ENCODE measurements at places on chromosomes 2 and 18.

DNA sequence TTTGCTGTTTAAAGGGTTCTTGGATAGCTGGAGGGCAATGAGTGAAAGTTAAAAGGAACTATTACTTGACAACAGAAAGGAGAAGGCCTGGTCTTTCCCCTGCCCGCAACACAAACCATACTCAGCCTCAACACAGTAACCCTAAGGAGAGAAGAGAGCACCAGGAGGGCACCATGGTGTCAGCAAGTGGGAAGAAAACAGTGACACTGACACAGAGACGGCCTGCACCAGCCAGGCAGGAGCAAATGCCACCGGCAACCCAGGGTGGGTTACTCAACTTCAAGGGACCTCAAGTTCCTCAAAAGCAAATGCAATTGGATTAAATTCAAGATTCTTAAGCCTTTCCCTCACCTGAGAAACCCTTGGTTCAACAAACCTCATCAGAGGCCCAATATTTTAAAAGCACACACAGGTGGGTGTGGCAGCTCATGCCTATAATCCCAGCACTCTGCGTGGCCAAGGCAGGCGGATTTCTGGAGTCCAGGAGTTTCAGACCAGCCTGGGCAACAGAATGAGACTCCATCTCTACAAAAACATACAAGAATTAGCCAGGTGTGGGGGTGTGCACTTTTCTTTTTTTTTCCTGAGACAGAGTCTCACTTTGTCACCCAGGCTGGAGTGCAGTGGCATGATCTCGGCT is 52.3 kb downstream of the TFCP2L1 start:
- no peak for DNase-seq

GRCh38 chr2:20390524-20391123 is 40.0 kb upstream of the PUM2 start:
- DNase-seq = no peak

GRCh38 chr18:62182220-62182619 is 4.6 kb downstream of the PIGN start:
- DNase-seq = no peak

DNA sequence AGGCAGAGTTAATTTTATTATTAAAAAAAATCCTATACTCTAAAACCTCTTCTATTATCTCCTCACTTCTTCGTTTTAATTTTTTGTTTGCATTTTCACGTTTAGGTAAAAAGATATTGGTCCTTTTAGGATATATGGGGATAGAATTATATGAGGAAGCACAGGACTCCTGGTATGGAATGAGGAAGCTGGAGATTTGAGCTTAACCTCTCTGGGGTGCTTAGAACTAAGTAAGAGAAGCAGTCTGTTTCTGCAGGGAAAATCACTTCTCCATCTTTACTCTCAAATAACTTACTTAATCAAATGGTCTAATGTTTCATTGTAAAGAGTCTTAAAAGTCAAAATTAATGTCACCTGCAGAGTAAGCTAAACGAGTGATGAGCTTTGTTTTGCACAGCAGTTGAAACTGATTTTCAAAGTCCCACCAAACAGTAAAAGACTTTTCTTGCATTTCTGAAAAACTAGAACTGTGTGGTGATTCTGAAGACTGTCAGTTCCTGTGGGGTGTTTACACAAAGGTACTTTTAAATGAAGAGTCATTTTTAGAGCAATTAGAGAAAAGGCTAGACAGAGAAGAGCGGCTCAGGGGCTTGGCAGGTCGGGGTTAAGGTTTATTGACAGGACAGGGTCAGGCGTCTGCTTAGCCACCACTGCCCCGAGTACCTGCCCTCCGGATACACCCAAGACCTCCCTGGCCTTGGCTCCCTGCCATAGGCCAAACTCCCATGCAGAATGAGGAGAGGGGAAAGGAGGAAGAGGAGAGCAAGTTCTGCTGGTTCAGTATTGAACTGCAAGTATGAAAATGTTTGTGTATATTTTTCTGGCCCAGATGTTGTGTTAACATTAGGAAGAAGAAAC is 21.6 kb downstream of the METAP1D start:
- no peak for DNase-seq

DNA sequence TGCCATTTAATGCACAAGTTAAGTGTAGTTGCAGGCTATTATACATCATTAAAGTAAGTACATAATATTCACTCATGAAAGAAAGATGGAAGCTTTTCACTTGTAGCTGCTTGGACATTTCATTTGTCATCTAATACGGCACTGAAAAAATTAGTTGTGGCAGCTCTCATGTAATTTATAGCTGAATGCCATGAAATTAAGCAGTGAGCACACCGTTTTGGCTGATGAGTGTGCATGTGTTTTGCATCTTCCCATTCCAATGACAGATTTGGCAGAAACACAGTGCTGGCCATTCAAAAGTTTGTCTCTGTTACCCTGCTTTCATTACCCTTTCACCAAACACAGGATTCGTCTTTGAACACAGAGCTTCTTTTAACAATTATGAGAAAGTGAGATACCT is 174.0 kb downstream of the PTGR3 start:
- no peak for DNase-seq

- DNase-seq = no peak
Measured at GRCh38 chr2:6972067-6972710, 55.0 kb downstream of the RNF144A start.

DNA sequence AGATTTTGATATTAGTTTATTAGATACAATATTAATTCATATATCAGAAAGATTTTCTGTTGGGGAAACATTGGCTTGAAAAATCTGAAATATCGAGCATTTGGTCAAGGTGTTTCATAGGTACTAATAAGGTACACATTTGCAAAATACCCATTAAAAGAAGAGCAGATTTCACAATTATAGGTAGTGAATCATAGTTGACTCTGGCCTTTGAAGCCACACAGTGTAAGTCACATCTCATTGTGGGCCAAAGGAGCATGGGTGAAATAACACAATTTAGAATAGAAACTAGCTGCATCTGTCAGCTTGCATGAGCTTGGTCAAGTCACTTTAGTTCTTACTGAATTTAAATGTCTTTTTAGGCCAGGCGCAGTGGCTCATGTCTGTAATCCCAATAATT is 4.9 kb downstream of the KDM3A start:
- DNase-seq = no peak

GRCh38 chr2:143280097-143280757 is 151.0 kb downstream of the ARHGAP15 start:
- no peak for DNase-seq

DNA sequence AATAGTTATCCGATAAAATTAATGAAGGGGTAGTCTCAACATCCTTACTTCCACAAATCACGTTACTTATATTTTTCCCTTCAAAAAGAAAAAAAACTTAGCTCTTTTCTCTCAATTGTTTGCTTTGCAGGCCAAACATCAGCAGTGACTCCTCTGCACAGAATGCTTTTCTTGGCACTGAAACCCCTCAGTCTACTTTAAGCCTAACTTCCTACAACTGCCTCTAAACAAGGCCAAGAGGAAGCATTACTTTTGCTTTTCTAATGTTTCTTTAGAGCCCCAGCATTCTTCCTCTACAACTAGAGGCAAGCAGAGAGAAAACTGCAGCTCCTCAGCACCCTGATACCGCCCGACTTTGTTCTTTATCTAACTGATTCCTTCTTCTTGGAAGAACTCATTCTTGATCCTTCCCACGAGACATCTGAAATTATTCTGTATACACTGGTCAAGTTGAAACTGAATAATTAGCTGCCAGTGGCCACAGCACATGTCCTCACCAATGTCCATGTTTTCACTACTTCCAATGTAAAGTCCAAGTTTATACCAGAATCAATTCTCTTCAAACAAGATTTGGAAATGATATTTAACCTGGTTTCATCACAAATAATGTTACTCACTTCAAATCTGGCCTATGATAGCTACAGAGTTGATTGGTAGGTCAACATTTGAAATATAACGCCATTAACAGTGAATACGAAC is 55.3 kb downstream of the DTNB start:
- DNase-seq = no peak

GRCh38 chr2:137535897-137536296 is 428.4 kb upstream of the HNMT start:
- no peak for DNase-seq

DNA sequence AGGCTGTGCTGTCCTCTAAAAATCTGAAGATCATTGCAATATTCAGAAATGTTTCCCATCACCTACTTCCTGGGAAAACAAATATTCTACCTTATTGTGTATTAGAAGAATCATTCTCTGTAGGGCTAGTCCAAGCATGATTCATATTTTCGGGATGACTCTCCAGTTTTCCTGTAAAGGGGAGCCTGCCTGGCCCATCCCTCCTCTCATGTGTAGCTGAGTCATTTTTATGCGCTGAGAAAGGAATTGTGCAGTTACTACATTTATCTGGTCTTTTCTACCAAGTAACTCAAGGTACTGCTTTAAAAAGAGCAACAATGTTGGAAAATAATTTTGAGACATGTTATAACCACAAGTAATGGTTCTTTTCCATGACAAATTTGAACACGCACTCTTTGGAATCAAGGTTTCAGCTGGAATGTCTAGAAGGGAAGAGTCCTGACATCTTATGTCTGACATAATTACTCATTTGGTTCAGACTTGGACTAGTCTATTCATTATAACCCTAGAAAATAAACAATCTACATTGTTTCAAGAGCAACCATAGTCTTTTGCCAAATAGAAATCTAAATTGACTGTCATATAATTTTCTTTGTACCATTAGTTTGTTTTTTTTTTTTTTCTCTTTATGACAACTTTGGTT is 6.6 kb downstream of the DSG3 start:
- no peak for DNase-seq

- DNase-seq = no peak
Measured at GRCh38 chr2:152415796-152416195, 80.8 kb downstream of the FMNL2 start.

GRCh38 chr2:61771904-61772845 is 81.7 kb downstream of the FAM161A start:
- no peak for DNase-seq

- DNase-seq = no peak
Measured at GRCh38 chr2:218777276-218777990, 4.5 kb upstream of the CYP27A1 start.

DNA sequence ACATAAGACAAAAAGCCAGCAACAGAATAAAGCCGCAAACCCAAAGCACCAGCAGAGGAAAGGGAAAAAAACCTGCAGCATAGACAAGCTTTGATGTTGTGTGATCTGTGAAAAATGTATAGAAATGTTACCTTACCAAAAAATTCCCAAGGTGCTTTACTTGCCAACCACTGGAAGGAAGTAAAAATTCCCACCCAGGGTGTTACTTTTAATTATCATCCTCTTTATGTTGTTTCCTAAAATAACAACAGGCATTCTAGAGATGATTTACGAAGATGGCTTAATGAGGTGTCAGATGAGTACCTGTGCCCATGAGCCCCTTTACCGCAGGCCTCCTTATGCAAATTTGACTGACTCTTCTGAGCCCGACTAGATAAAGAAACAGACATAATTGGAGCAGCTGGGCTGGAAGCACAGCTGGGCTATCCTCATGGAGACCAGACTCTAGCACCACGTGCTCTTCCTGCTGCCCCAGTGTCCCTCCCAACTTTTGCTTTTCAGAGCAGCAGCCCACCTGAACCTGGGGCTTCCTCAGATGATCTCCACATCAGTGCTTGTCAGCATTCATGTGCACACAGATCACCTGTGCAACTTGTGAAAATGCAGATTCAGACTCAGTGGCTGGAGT is 41.5 kb downstream of the SRSF7 start:
- no peak for DNase-seq

DNA sequence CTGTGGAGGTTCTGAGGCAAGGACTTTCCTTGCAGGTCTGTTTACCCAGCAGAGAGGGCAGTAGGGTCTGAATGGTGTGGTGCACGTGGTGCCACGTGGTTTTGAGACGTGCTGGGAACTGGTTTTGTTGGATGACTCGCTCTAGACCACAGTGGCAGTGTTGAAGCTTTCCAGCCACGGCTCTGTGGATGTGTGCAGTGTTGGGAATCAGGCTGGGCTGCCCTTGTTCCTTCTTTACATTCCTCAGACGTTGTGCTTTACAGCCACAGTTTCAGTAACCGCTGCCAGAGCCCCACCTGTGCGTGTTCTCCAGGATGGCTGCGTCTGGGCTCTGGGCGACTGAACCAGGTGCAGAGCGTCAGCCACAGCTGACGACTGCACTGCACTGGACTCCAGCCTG is 8.2 kb downstream of the CTDP1 start:
- DNase-seq = no peak

DNA sequence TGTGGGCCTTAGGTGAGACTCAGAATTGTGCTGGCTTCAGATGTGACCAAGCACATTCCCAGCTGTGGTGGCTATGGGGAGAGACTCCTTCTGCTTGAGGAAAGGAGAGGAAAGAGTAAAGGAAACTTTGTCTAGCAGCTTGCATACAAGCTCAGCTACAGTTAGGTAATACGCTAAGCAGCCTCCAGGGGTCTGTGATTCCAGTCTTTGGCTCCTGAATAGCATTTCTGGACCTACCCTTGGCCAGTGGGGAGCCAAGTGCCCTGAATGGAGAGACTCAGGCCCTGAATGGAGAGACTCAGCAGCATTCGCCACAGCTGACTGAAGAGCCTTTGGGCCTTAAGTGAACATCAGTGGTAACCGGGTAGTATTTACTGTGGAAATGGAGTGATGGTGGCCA is 227.4 kb upstream of the CDH7 start:
- no peak for DNase-seq

DNA sequence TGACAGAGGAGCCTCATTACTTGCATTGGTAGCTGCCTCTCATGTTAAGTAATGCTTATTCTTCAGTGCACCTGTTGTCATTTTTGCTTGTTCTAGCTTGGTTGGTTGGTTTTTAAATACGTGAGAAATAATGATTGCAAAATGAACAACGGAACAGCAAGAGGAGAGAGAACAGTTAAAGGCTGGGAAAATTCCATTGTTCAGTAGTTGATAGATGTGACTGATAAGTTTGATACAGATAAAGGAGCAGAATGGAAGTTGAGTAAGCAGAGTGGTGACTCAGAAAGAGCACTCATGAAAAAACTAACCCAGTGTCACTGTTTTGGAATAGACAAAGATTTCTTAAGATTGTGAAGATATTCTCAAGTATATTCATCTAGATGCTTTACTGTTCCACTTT is 50.5 kb downstream of the MTA3 start:
- DNase-seq = no peak

DNA sequence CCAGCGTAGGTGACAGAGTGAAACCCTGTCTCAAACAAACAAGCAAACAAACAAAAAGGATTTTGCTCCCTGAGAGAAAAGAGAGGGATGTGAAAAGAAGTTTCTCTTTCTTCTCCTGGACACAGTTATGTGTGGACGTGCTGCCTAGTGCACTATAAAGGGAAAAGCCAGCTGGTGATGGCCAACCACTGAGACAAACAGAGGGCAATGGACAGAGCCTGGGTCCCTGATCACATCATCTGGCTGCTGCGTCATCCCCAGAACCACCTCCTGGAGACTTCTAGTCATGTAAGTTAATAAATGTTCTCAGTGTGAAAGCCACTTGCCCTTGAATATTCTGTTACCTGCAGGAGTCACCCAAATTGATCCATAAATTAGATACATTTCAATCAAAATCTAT is 184.9 kb downstream of the PDE11A start:
- no peak for DNase-seq
